ENCODE measurements at places on chromosomes 11 and 22.

DNA sequence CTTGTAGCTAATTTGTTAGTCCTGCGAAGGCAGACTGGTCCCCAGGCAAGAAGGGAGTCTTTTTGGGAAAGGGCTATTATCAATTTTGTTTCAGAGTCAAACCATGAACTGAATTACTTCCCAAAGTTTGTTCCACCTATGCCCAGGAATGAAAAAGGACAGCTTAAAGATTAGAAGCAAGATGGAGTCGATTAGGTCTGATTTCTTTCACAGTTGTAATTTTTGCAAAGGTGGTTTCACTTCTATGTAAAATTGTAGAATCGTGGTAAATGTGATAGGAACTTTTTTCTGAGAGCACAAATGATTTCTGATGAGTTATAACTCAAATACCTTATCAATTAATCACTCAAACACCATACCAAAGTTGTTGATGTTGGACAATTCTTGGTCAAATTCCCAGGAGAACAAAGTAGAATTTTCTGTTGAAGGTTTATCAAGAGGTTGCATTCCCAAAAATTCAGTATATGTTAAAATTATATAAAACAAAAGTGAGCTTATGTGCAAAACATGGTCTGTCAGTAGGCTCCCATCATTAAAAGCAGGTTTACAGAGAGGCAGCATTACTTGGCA lies 2.9 kb upstream of the CTSC start:
- no peak for DNase-seq

- DNase-seq, result no peak
Measured at GRCh38 chr11:30758946-30759504, 172.9 kb upstream of the MPPED2 start.

- DNase-seq, result no peak
Measured at GRCh38 chr11:72042064-72042745, 38.1 kb downstream of the NUMA1 start.

DNA sequence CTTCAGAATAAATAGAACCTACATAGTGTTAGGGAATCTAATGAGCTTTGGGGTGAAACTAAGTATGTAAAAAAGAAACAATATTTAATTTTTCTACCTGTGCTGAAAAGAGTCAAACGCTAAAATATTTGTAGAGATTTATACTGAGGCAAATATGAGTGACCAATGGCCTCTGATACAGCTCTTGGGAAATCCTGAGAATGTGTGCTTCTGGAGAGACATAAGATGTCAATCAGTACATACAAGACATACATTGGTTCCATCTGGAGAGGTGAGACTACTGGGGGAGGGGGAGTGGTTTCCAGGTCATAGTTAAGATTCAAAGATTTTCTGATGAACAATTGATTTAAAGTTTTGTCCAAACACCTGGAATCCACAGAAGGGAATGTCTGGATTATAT lies 970 bp downstream of the ASRGL1 start:
- DNase-seq, result no peak

- no peak for DNase-seq
Measured at GRCh38 chr11:120179057-120179672, 31.7 kb upstream of the OAF start.

- no peak for DNase-seq
Measured at GRCh38 chr22:26565181-26565580, 24.8 kb downstream of the TPST2 start.

DNA sequence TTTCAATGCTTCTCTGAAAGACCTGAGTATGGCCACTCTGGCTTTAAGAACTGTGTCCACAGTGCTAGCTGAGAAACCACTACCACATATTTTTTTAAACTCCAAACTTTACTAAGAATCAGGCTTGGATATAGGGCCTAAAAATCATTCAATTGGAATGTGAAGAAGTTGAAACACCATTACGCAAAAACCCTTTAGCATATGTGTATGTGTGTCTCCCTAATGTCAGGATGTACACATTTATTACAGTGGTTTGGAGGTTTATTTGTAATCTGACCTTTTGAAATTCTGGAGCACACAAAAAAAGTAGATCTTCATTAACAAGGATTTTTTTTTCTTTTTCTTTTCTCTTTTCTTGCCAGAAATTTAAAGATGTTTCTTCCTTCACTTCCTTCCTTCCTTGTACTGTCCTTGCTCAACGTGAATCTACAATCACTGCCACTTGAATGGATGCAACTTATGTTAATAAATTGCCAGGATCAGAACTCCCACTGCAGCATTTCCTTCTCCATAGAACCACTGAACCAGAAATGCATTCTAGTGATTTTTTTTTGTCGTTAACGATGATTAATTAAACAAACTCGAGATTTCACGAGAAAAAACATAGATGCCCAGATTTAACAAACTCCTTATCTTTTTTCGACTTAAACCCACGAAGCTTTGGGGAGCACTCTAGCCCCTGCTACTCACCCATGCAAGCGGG lies 3.1 kb upstream of the ADM start:
- no peak for DNase-seq

DNA sequence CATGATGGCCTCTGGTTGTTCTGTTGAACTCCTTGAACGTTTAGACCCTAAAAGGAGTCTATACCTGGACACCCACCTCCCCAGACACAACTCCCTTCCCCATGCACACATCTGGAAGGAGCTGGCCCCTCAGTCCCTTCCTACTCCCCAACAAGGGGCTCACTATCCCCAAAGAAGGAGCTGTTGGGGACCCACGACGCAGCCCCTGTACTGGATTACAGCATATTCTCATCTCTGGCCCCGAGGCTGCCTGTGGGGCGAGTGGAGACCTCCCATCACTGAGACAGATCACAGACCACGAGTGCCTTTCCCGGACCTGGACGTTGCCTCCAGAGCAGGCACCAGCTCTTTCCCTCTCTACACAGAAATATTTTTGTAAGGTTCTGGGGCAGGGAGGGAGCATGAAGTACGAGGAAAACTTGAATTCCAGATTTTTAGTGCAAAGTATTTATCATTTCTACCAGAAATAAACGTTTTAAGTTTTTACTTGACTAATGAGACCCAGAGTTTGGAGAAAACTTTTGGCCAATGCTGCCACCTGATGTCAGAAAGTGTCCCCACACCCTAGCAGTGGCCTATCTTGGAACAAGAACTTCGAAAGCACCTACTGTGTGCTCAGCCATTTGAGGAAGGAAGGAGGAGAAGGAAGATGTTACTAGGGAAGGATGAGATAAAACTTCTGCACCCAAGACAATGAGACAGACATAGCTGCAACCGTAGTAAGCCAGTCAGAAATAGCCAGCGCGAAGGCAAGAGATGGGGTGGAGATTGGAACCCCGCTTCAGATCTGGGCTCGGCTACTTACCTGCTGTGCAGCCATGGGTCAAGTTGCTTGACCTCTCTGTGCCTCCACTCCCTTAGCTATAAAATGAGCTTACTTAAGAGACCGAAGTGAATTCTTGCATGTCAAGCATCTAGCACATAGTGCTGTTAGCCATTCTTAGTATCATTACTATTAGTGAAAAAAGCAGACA lies 10.2 kb upstream of the POU2F3 start:
- DNase-seq, result no peak

DNA sequence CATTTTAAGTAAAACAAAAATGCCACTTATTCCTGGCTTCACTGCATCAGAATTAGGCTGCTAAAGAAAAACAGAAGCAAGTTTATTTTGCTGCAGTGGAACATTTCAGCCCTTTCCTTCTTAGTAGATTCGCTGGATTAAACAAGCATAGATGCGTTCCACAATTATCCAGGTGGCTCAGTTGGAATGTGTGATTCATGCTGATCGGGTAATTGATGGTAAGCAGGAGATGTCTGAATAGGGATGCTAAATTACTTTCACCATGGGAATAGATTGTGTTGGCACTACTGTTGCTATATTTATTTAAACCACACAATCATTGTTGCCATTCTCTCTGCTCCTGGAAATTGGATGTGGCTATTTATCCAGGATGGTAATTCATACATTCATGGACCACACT lies 440.1 kb upstream of the DDI1 start:
- no peak for DNase-seq

GRCh38 chr11:111829185-111829968 lies 42.0 kb downstream of the ALG9 start:
- DNase-seq, result no peak

DNA sequence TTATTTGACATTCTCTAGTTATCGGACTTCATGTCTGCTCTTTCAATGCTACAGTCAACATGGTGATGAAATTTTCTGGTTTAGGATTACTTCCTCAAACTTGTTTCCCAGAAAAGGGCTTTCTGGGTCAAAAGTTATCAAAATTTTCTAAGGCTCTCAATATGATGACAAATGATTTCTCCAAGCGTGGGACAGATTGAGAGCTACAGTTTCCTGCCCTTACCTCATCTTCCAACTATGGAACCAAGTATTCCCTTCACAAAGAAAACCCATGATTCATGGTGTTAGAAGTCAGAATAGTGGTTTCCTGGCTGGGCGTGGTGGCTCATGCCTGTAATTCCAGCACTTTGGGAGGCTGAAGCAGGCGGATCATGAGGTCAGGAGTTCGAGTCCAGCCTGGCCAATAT lies 17.8 kb downstream of the MYO18B start:
- DNase-seq, result peak; percentile 22

DNA sequence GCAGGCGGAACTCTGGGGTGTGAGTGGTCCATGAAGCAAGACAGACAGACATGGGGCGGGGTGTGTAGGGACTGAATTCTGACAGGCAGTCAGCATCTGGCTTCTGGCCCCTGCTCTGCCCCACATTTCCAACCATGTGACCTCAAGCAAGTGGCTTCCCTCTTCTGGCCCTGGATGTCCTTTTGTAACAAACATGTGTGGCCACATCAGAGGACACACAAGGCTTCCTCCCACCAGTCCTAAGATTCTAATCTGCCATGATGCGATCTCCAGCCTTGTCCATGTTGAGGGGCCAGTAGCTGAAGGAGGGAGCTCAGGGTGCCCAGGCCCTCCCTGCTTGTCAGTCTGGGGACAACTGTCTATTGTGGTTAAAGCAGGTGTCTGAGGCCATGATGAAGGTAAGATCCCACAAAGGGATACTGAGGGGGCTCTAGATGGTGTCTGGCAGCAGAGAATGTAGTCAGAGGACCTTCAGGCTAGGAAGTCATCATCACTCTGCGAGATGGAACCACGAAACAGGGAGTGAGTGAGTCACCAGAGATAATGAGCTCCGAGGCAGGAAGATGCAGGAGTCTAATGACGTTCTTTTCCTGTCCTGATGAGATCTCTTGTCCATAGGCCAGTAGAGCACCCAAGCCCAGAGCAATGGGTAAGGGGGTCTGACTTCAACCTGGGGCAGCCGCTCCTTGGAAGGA lies 27.4 kb downstream of the DRD2 start:
- no peak for DNase-seq

All from CD4-positive, alpha-beta T cell (primary cell).